ENCODE measurements at places on chromosomes 6 and 20.

GRCh38 chr6:27867051-27867944 lies 44.9 kb downstream of the OR2B2 start:
- peak; percentile 81 for DNase-seq

DNA sequence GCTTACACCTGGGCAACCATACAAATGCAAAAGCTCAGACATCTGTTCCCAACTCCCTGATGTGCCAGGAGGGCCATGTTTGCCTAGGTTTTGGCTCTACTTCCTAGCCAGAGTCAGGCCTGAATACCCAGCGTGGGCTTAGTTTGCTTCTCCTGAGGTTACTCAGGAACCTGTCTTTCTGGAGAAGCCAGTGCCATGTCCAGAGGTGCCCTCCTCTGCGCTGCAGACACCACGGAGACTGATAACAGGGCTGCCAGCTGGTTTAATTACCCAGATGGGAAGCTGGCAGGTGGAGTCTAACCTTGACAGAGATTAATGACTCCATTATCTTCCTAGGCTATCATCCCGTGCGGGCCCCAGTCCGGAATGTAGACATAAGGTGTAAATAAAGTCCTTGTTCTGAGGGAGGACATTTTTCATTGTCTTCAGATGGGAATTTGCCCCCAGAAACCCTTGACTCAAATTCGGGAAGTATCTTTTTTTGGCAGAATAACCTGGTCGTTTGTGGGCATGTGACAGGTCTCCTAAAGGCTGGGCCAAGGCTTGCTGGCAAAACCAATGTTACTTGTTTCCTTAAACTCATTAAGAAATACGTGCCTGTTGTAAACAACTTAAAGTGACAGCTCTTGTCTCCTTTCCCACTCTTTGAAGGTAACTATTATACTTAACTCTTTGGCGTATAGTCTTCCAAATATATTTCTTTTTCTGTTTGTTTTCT lies 29.2 kb upstream of the ZNFX1 start:
- no peak for DNase-seq

- DNase-seq, result no peak
Measured at GRCh38 chr6:104526376-104526775, 333.3 kb downstream of the HACE1 start.

DNA sequence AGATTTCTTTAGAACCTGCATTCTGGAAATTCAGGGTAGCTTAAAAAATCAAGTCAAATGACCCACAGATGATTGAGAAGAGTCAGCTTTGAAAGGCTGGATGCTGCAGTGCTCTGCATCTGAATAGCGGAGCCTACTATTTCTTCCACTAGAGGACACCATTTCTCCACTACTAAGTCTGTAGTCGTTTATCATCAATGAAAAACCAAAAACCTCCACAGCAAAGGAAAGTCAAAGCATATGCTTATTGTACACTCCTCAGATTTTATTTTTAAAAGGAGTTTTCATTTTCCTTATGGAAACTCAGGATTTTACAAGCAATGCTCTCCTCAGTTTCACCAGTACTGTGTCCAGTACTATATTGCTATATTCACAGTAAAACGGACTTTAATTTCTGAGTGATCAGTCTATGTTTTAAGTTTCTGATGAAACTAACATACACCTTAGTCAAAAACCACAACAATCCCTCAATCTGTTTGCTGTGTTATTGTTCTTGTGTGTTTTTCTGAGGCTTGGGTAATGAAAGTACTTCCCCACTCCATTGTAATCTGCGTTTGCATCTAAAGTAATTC lies 50.5 kb upstream of the ENPP5 start:
- no peak for DNase-seq

GRCh38 chr6:28258877-28259777 lies at the start of gene NKAPL:
NKAPL (plus strand) TSS chr6:28259297; CDS start chr6:28259372, 75 bp downstream.
- DNase-seq, result peak; percentile 42

DNA sequence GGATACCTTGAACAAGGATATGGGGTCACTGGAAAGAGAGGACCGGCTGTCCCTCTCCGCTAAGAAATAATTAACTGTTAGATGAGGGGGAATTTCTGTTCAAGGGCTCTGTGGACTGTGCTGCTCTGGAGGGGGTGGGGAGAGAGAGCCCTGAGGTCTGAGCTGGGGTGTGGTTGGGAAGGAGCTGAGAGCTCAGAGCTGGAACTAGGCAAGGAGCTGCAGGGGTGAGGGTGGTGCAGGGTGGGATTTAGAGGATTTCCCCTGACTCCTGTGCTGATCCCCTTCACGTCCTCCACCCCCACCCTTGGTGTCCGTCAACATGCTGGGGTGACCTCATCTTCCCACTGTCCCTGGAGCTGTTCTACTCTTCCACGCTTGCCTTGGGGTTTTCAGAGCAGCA lies 52.5 kb downstream of the HLA-A start:
- no peak for DNase-seq

DNA sequence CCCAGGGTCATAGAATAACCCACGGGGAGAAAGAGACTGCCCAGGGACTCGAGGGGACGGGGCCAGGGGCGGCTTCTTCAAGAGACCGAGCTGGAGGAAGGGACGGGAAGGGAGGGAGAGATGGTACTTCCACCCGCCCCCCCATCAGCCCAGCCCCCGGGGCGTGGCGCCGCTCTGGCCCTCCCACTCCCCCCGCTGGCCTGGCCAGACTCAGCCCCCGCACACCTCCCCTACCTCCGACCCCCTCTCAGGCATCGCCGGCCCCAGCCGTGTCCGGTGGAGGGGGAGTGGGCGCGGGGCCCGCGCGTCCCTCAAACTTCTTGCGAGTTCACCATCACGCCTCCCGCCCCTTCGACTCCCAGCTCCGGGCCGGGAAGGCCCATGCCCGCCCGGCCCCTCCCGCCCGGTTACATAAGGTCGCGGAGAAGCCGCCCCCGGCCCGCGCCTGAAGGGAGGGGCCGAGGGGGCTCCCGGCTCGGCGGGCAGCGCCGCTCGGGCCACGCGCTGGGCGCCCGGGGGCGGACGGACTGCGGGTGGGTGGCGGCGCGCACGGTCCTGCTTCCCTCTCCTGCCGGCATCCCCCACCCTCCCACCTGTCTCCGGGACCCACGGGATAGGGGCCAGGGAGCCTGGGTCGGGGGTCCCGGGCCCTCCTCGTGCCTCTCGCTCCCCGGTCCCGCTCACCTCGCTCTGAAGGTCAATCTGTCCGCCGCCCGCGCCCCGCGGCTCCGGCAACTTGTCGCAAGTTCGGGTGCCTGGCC lies 562 bp downstream of the TFEB start:
- peak; percentile 56 for DNase-seq

DNA sequence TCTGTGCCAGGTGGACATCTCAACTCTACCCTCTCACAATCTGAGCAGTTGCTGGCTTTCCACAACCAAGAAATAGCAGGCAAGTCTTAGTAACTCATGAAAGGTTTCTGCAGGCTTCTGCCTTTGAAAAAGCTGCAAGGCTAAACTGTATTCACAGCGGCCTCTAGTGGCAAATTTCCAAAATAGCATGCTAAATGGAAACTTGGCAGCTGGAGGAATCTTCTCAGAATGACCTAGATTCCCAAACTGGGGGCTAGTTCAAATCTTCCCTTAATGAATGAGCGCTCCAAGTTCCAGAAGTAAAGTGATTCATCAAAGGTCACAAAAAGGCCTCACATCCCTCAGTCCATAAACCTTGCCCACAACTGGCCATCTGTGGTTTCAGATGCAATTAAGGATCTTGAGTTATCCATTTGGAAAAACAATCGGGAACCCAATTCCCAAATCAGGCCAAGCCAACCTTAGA lies 11.9 kb upstream of the CPNE5 start:
- peak; percentile 44 for DNase-seq

DNA sequence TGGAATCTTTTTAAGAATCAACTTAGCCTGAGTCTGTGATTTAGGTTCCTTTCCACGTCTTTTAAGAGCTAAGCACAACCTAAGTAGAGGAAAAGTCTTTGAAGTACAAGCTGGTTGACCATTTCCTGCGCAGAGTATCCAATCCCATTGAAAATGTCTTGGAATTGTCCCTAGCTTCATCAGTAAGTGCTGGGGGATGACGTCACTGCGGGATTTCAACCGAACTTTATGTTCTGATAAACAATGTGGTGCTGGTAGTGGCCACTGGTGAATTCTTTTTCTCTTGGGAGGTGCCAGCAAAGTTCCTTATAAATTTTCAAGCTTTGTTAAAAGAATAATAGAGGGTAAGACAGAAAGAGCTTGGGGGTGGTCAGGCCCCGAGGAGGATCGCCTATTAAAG lies 69.2 kb downstream of the PDE7B start:
- no peak for DNase-seq

DNA sequence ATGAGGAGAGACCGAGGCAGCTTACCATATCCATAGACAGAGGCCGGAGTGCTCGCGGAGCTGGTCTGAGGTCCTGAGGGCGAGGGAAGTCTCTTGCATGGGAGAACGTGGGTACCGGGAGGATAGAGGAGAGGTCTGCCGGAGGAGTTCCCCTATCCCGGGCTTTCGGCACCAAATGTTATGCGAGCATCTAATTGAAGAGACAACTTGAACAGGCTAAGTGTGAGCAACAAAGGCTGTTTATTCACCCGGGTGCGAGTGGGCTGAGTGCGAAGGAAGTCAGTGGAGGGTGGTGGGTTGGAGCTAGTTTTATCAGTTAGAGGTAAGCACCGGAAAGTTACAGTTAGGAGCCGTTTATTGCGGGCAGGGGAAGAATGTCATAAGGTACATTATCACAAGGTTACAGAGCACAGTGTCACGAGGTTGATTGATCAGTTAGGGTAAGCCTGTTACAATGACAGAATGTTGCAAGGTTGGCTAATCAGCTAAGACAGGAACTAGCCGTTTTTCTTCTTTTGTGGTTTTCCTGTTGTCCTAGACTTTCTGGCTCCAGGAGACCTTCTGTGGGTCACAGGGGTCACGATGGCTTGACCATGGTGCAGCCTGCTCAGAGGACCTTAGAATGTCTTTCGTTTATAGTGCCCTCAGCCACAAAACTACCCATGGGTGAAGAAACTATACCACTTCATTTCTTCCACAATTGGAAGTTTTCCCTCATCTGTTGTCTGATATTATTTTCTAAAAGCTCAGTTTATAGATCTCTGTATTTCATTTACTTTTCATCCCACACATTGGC lies 746.0 kb upstream of the ADGRB3 start:
- DNase-seq, result no peak

DNA sequence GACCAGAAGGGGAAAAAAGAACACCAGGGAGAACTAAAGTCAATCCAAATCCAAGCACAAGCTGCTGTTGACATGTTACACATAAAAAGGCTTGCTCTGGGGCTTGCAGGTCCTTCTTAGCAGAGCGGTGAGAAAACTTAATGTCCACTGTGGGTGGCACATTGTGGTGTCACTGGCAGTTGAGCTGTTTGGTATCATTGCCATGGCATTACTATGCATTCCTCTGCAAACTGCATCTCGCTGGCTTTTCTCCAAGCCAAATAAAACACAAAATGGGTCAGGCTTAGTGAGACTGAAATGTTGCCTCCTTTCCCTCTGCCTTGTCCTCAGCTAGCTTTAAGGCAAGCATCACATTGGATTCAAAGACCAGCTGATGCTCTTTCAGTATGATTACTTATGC lies 40.9 kb downstream of the LY86 start:
- no peak for DNase-seq

- no peak for DNase-seq
Measured at GRCh38 chr6:52929321-52930164, 20.0 kb upstream of the GSTA3 start.

DNA sequence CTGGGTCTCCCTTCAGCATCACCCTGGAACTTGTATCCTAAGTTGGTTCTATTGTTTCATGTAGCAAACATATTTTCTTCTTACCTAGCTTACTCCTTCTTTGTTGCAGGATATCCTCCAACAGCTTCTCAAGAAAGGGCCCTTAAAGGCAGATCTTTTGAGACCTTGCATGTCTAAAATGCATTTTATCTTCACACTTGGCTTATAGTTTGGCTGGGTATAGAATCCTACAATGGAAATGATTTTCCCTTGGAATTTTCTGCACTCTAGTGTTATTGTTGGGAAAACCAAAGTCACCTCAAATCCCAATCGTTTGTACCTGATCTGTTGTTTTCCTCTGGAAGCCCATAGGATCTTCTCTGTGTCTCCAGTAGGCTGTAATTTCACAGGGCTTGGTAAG lies 12.1 kb upstream of the TGM6 start:
- DNase-seq, result no peak

DNA sequence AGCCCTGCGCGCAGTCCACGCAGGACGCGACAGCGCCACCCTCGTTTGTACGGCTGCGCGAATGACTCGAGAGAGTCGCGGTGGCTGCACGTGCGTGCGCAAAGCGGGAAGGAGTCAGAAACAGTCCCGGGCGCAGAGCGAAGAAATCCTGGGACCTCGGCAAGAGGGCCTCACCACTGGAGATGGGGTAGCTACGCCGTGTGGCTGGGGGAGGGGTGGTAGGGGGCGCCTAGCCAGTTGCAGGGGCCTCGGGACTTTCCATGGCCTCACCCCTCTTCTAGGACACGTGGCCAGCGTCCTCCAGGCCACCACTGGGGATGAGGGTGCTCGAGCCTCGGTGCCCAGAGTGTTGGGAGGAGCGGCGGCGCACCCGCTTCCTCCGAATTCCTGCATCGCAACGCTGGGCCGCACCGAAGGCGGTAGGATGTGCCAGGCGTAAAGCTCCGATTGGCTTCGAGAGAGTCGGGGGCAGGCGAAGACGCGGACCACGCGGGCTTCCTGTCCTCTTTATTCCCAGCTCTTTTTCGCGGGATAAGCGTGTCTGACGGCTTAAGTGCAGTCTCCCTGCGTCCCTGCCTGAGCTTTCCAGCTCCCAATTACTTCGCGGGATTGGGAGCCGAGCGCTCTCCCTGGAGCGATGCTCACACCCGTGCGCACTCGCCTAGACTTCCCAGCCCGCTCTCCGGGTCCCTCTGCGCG lies 38.7 kb downstream of the NCR2 start:
- no peak for DNase-seq

DNA sequence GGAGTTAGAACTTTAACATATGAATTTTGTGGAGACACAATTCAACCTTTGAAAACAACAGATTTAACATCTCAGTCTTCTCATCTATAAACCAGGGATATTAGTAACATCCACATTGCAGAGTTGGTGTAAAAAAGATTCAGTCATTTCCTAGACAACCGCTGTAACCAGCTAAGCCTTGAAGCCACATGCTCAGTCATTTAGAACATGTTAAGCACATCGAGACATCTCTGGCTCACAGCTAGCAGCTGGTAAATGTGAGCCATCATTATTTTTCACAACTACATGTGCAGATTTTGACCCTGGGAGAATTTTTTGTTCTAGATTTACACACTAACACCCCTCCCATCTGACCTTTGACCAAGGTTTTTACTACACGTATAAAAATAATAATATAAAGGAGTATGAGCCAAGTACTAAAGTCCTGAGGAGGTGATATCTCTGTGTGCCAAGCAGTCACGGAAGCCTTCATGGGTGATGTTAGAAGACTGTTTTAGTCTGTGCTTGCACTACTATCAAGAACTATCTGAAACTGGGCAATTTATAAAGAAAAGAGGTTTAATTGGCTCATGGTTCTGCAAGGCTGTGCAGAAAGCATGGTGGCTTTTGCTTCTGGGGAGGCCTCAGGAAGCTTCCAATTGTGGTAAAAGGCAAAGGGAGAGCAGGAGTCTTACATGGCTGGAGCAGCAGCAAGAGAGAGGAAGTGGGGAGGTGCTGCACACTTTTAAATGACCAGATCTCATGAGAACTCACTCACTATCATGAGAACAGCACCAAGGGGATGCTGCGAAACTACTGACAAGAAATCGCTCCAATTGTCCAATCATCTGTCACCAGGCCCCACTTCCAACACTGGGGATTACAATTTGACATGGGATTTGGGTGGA lies 48.7 kb upstream of the IL20RA start:
- no peak for DNase-seq

All from stimulated activated CD4-positive, alpha-beta T cell treated with anti-CD3 and anti-CD28 coated beads, Interleukin-12 subunit alpha, Interleukin-12 subunit beta, amount 100 ng/mL, for 48 hours (primary cell).